ENCODE measurements at places on chromosomes 16 and 17.

GRCh38 chr17:71413935-71414334 is 706.9 kb upstream of the SOX9 start:
- DNase-seq = no peak

DNA sequence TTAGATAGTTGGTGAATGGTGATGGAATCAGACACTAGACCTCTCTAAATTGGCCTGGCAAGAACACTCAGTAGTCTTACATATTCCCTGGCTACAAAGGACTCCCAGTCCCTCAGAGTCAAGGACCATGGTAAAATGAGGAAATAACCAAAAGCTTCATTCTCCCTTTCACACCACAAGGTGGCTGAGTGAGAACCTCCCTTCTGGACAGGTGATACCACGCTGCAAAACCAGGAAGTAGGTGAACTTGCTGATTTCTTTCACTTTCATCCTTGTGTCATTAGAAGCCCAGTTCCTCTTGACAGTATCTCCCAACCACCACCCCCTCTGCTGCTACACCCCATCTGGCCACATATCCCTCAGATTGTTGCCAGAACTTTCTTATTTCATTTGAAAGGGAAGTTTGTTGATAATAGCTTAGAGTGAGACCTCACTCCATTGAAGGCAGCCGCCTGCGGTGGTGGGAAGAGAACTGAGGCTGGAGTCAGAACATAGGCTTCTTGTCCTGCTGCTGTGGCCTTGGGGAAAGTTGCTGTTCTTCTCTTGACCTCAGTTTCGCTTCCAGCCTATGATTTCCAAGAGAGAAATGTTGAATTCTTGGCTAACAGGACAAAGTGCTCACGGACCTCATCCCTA is 290.6 kb upstream of the CCL2 start:
- DNase-seq = no peak

- DNase-seq = no peak
Observed at GRCh38 chr16:14634389-14634725, 1.6 kb downstream of the BFAR start.

DNA sequence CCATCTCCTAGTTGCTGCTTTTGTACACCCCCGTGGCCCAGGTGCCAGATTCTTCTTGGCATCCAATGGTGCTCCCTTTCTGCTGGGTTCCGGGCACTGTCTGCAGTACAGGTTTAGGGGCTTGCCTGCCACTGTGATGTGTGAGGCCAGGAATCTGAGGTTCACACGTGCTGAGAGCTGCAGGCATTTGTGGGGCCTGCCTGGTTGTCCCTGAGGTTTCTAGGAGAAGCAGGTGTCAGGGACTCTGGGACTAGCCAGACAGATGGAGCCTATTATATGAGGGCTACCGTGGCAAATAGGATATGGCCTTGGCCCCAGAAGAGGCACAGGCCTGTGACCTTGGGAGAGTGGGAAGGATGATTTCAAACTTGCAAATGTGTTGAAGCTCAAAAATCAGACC is 29.3 kb downstream of the NDEL1 start:
- no peak for DNase-seq

- DNase-seq = no peak
Observed at GRCh38 chr17:76943781-76944213, 75.6 kb downstream of the MGAT5B start.

- DNase-seq = no peak
Observed at GRCh38 chr17:81339191-81339533, 44.1 kb upstream of the SLC38A10 start.

- peak; percentile 39 for DNase-seq
Observed at GRCh38 chr16:87203060-87203656, 114.0 kb downstream of the C16orf95 start.

- DNase-seq = no peak
Observed at GRCh38 chr17:42200706-42201457, 6.6 kb upstream of the GHDC start.

DNA sequence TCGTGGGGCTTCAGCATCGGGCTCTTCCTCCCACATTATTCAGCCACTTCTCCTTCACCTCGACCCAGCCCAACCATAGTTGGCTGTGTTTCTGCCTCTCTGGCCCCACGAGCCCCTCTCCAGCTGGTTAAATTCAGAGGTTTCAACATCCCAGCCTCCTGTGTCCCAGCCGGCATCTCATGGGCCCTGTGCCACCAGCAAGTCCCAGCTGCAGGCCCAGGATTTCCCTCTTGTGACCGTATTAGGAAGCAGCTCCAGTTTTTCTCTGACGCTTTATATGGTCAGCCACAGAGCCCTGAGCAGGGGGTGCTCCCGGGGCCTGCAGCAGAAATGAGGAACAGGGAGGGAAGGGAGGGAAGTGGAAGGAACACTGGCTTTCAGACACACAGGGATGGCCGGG is 27.4 kb downstream of the MYH11 start:
- no peak for DNase-seq

DNA sequence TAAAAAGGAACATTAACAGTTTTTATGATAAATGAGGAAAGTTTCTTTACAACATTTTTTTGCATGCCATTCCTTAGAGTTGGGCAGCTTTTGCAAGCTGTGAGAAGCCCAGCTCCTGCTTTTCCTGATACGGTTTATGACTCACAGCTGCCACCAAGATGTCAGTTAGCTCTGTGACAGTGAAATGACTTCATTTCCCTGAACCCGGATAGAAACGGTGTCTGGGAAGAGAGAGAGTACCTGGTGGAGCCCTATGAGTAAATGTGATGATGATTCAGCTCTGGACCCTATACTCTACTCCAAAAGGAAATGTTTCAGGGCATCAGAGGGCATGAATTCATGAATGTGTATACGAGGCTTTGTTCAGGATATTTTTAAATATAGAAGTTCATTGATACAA is 366.3 kb upstream of the HSBP1 start:
- DNase-seq = no peak

GRCh38 chr16:86671486-86672178 is 93.3 kb downstream of the FOXL1 start:
- DNase-seq = no peak

GRCh38 chr17:15944759-15945526 is at the start of gene ADORA2B:
ADORA2B (plus strand) TSS chr17:15945130; CDS start chr17:15945249, 119 bp downstream.
- peak; percentile 58 for DNase-seq

DNA sequence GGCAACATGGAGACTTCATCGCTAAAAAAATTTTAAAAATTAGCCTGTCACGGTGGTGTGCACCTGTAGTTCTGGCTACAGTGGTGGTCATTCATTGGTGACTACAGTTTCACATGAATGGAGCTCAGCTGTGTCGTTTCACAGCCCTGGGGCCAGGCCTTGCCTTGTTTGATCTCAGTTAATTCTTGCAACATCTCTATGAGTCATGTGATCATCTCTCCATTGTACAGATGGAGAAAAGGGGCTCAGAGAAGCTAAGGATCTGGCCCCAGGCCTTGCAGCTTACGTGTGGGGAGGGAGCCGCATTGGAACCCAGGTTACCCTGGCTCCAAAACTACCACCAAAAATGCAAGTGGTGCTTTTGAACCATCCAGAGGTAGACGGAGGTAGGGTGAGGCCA is 49.4 kb downstream of the GDE1 start:
- DNase-seq = no peak

GRCh38 chr16:29987371-29988085 is 7.9 kb downstream of the HIRIP3 start:
- no peak for DNase-seq

GRCh38 chr16:55021595-55022475 is 91.2 kb downstream of the IRX5 start:
- no peak for DNase-seq

DNA sequence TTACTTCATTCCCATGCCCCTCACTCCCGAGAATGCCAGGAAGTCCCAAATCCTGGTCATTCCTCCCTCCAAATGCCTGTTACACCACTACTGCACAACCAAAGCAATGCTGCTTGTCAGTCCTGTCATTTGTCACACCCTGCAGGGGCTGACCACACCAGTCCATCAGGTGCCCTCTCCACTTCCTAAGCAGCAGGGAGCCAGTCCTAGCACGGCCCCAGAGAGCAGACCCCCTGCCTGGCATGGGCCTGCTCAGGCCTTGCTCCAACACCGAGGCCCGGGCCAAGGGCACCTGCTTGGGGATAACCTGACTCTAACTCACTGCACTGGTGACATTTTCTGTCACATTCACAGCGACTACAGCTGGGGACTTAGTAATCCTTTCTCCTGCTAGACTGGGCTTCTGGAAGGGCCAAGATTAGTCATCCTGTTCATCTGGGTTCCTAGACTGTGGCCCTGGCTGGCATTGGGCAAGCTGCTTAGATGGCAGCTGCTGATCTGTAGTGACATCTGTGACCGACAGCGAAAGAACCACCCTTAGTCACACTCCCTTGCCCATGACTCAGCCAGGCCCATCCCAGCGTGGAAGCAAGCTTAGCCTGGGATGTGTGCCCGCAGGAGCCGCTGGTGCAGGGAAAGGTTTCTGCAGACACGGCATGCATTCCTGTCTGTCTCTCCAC is 5.4 kb downstream of the ALYREF start:
- DNase-seq = no peak

DNA sequence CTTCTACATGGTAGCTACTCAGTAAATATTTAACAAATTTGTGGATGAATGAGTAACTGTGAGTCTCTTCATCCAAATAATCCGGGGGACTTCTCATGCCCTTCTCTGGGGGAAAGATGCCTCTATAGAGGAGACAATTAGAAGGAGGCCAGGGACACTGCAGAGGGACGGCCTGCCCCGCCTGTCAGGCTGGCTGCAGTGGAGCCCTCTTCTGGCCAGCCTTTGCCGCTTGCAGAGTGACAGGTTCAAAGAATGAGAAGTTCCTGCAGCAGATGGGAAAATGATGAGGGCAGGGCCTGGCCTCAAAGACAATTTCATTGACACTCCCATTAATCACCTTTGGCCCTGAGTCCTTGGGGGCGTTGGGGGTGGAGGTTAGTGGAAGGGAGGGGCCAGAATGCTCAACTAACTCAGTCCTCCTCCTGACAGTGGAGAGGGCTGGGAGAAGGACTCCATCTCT is 339.0 kb downstream of the MAF start:
- peak; percentile 53 for DNase-seq

- DNase-seq = no peak
Observed at GRCh38 chr17:60819447-60820130, 141.9 kb downstream of the BCAS3 start.

GRCh38 chr17:31093866-31094599 is 744 bp upstream of the NF1 start:
- no peak for DNase-seq

GRCh38 chr17:6868582-6868981 is 37.1 kb upstream of the TEKT1 start:
- no peak for DNase-seq

DNA sequence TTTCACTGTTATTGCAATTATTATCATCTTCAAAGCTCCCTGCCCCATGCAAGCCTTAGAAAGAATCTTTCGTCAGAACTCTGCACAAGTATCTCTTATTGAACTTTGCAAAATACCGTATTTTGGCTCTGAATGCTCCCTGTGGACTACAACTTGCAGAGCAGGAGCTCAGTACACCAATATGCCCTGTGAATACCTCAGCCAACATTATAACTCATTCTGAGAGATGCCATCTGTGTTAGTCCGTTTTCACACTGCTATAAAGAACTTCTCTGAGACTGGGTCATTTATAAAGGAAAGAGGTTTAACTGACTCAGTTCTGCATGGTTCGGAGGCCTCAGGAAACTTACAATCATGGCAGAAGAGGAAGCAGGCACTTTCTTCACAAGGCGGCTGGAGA is 87.2 kb upstream of the XYLT1 start:
- no peak for DNase-seq

DNA sequence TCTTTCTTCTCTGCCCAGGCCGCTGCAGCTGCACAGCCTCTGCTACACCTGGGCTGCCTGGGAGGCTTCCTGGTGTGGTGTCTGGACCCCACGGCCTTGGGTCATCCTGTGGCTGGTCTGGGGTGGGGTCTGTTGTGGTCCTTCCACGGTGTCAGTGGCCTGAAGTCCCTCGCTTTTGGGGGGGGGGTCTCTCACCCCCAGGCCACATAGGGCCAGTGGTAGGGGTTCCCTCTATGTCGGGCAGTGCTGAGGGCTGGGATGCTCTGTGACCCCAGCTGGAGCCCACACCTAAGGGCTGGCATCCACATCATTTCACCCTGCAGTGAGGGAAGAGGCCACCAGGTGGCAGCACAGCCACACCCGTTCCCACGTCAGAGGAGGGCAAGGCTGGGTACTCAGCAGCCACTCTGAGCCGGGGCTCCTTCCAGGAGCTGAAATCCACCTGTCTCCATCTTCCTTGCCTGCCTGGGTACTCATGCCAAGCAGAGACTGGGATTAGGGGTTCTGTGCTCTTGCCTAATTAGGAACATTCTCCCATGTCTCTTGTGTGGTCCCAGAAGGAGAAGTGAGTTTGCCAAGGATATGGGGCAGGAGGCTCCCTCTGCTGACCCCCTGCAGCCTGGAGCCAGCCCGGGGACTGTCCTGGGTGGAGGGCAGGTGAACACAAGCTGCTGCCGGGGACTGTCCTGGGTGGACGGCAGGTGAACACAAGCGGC is 13.0 kb downstream of the ENGASE start:
- DNase-seq = peak; percentile 79

DNA sequence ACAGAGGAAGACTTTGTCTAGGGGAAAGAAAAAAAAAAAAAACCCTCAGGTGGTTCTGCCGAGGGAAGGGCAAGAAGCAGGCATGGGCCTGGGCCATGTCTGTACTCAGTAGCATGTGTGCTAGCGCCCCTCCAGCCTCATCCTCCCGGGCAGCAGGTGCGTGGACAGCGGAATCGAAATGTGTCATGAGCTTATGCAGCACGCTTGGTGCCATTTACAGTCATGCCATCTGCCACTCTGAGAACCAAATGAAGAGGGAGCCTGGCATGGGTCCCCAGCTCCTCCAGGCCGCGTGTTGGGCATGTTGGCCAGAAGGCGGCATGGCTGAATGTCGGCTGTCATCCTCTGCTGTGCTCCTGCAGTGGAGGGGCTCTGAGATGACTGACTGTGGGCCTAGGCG is 31.4 kb downstream of the CRAMP1 start:
- no peak for DNase-seq

DNA sequence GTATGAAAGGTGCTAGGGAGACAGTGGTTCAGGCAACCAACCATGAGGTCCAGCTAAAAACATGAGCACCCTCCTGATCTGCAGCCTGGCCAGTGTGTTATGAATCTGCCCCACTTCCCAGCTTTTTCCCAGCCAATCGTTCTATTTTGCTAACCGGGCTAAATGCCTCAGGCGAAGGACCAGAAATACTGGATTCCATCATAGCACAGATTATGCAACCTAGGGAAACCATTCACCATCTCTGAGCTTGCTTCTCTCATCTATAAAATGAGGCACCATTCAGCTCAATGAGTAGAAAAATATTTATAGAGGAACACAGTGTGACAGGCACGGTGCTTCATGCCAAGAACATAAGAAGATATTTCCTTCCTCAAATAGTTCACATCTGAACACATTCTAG is 45.2 kb upstream of the NUDT7 start:
- DNase-seq = no peak

DNA sequence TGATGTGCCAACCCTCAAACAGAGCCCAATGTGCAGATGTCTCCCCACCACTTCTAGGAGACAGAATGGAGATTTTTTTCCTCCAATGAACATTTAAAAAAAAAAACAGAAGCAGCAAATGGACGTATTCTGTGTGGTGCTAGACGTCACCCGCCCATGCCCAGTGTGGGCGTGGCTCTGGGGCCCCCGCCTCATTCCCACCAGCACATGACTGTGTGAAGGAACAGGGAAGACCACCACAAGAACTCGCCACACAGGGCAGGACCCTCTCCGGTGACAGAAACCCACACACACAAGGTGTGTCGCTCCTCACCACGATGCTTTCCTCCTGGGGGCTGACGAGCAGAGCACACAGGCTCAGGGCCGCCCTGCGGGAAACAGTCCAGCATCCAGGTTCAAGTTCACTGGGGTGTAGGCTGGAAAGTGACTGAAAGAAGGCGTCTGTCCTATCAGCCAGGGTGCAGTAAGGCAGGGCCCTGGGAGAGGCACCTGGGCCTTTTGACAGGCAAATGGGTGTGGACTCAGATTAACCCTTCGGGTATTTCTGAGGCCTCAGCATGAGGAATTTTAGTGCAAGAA is 53.5 kb downstream of the KLHDC4 start:
- no peak for DNase-seq

All from CD4-positive, alpha-beta T cell treated with Interleukin-6 for 4 hours (primary cell).